ENCODE measurements at places on chromosomes 2 and 18.

DNA sequence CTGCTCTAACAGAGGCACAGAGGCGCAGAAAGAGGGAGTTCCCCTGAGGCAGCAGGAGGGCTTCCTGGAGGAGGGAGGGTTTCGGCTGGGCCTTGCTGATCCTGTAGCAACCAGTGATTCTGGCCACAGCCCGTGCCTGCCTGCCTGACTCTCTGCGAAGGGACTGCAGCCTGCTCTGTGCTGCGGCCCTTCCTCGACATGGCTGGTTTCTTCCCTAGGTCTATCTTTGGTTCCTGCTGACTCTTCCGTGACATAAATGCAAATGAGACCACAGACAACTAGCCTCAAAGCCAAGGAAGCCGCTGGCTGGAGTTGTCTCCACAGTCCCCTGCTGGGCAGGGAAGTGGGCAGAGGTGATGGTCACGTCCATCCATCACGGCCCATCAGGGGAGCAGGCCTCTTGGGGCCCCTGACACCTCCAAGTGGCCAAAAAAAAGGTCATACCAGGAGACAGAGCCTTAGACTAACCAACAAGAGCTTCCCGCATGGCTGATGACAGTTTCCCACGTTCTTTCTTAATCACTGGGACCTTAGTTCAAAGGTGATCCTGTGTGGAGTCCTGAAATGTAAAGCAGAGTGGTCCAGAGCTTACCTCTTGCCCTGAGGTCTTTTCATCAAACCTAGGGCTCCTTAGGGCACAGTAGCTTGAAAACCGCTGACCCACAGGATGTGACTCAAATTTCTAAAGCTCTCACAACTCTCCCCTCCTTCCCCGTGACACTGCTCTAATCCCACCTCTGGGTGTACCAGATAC, 55.3 kb downstream of the HS1BP3 start:
- no peak for DNase-seq

- no peak for DNase-seq
These were observed 63.1 kb downstream of the METTL4 start for GRCh38 chr18:2508155-2508554.

DNA sequence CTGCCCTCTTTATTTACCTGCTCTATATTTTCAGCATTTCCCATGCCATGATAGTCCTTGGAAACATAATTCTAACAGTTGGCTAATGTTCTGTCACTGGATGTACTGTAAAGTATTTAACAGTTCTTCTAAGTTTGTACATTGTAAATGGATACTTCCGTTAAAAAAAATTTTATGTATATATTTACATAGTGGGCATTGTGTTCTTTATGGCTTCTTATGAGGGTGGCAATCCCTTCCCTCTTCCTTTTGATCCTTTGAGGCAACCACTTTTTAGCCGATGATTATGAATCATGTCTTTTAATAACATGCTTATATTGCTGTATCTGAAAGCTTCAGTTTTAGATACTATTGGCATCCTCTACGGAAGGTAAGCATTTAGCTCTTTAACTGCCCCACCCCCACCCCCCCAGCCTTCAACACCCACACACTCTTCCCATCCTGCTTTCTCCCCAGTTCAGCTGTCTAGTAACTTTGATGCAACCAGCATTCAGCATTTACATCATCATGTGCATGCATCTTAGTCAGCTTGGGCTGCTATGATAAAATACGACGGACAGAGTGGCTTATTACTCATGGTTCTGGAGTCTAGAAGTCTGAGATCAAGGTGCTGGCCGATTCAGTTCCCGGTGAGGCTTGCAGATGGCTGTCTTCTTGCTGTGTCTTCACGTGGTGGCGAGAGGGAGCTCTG, 21.0 kb upstream of the EDAR start:
- no peak for DNase-seq

GRCh38 chr2:232088771-232089170, 127.3 kb downstream of the DIS3L2 start:
- no peak for DNase-seq

DNA sequence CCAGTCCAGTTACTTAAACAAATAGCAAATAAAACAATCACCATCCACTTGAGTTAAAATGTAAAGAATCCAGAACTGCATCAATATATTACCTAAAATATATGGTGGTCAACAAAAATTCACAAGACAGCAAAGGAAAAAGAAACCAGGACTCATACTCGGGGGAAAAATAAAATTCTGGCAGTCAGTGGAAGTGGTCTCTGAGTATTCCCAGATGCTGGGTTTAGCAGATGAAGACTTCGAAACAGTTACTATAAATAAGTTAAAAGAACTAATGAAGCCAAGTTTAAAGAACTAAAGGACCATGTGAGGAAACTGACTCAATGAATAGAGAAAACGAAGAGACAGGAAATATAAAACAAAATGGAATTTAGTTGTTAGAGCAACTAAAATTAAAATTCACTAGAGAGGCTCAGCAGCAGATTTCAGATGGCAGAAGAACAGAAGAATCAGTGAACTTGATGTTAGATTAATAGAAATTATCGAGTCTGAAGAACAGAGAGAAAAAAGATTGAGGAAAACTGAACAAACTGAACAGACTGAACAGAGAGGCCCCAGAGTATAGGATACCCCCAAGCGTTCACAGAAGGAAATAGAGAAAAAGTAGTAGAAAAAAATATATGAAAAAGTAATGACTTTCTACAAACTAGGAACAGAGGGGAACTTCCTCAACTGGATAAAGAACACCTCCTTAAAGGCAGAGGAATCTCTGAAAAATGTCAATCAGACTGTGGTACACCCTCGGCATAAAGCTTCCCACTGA, 27.9 kb downstream of the MGAT4A start:
- DNase-seq = no peak

DNA sequence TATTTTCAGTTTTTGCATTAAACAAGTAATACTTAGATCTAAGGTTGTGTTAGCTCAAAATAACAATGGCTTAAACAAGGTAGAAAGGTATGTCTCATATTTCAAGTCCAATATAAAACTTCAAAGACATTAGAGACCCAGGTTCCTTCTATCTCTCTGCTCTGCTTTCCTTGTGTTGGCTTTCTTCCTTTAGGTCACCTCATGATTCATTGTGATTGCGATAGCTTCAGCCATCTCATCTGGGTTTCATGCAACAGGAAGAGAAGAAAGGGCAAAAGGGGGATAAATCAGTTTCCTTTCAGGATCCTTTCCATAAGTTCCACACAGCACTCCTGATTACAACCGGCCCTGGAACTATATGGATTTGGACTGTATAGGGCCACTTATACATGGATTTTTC, 16.0 kb upstream of the TBR1 start:
- no peak for DNase-seq

All from AG04450 (cell line).